Head of caudate nucleus (tissue), 42 donors: ENCODE measurements at places on chromosomes 4 and X.

- DNase-seq, result no peak
Measured at GRCh38 chr4:119597377-119597776, 31.2 kb downstream of the PDE5A start.

DNA sequence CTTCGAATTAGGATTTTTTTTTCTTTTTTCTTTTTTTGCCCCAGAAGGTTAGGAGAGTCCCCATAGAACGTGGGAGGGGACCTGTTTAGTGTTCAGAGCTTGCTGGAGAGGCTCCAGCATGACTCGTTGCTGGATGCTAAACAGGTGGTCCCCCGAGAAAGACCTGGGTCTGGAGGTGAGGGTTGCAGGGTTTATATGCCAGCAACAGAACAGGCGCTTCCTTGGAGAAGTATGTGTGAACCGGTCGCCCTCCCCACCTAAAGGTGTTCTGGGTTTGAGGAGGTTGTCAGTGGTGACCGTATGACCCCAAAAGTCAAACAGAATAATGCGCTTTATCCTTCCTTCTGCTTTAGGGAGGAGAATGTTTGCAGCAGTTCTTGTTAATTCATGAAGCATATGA, 52.1 kb upstream of the SHOX start:
- DNase-seq, result no peak

DNA sequence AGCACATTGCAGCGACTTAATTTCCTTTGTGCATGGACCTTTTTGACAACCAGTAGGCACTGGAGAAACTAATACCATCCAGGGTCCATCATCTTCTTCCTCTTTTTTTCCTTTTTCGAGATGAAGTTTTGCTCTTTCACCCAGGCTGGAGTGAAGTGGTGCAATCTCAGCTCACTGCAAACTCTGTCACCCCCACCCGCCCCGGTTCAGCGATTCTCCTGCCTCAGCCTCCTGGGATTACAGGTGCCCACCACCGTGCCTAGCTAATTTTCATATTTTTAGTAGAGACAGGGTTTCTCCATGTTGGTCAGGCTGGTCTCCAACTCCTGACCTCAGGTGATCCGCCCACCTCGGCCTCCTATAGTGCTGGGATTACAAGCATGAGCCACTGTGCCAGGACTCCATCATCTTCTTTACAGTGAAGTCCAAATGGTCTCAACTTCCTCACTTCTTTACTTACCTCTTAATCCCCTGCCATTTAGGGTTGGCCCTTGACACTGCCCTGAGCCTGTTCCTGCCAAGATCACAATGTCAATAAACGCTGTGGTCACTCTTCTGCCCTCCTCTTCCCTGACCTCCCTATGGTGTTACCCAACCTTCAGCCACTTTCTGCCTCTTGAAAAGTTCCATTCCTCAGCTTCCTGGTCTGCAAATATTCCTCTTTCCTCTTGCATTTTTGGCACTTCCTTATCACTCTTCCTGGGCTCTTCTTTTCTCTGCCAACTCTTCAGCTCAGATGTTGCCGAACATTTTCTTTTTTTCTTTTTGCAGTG, 119.8 kb upstream of the SLC34A2 start:
- DNase-seq, result no peak

GRCh38 chrX:23483396-23483795, 148.7 kb downstream of the PTCHD1 start:
- no peak for DNase-seq

DNA sequence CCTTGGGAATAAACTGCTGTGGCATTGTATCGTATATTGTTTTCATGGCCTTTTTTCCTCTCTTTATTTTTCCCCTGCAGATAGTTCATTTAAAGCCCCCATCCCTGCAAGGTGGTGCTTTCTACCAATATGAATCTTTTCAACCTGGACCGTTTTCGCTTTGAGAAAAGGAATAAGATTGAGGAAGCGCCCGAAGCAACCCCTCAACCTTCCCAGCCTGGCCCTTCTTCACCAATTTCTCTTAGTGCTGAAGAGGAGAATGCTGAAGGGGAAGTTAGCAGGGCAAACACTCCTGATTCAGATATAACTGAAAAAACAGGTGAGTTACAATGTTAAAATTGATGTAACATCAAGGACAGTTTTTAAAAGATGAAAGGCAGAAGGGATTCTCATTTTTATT, 601 bp downstream of the SMARCAD1 start:
- no peak for DNase-seq

GRCh38 chrX:106932492-106932923, 12.3 kb downstream of the CLDN2 start:
- DNase-seq, result no peak

DNA sequence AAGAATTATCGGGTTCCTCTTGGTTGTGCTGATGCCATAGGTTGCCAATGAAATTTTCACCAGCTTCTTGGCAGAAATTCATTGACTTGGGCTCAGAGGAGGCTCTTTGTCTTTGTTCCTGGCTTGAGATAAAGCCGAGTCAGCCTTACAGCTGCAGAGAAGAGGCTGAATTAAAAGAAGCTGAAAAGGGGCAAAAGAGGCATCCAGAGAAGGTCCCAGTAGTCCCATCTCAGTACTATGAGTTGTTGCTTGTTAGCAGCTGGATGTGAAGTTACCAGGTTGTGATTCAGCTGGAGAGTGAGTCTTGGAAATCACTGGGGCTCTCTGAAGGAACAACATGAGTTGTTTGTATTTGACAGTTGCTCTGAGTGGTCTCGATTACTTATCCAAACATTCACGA, 59.7 kb downstream of the SMAD1 start:
- DNase-seq, result no peak

DNA sequence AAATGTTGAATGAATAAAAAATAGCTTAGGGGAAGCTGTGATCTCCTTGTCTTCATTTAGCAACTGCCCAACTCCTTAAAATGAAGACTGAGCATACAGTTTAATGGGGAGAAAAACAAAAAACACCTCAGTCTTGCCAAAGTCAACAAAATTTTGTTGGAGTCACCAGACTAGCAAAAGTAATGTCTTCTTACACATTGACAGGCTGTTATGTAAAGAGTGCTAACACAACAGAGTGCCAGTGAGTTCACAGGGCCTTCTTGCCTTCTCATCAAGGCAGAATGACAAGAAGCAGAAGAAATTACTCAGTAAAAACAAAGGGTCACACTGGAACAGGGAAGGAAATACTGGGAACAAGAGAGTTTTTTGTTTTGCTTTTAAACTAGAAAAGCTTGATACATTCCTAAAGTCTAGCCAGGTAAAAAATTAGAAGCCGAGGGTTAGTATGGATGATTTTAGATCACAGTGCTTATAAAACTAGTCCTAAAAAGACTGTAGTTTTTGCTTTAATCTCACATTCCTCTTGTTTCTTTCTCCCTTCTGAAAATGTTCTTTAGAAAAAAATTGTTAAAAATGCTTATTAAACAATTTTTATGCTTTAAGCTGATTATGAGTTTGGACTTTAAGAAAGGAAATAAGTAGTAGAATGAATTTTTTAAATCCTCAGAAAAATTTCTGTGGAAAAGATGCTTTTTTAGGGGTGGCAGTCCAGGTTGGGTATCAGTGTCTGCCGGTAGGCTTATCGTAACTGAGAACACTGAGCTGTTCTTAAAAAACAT, 38.7 kb upstream of the FRAS1 start:
- no peak for DNase-seq

DNA sequence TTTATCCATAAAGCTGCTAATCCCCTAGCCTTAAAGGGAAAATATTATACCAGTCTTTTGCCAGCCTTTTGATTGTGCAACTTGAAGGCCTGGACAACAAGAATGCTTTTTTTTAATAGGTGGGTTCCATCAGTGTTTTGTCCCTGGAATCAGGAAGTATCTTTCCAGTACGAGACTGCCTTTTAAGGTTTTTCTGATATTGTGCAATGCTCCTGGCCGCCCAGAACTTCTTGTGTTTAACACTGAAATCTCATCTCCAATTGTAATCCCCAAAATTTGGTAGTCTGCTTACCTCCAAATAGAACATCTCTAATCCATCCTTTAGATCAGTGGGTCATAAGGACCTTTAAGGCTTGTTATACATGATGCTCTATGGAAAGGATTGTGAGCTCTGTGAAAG, 256.7 kb downstream of the NAF1 start:
- no peak for DNase-seq

- DNase-seq, result no peak
Measured at GRCh38 chr4:169033660-169034059, 23.6 kb upstream of the CBR4 start.

DNA sequence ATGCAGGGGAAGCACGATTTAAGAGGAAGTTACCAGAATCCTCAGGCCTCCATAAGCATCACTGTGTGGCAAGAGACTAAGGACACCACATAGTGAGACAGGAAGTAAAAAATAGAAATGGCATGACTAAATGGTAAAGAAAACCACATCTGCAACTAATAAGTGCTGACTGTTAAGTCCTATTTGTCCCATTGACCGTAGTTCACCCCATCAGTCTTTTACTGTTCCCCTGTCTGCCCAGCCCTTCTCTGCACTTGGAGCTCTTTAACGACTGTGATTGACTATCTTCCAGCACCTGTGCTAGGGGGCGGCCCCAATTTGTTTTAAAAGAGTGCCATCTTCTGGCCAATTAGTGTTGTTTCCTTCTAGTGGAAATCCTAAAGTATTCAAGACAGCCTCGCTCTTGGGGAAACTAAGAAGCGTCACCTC, 94.2 kb downstream of the MAOA start:
- DNase-seq, result peak; percentile 48

- DNase-seq, result no peak
Measured at GRCh38 chr4:85086721-85087120, 120.2 kb upstream of the WDFY3 start.

DNA sequence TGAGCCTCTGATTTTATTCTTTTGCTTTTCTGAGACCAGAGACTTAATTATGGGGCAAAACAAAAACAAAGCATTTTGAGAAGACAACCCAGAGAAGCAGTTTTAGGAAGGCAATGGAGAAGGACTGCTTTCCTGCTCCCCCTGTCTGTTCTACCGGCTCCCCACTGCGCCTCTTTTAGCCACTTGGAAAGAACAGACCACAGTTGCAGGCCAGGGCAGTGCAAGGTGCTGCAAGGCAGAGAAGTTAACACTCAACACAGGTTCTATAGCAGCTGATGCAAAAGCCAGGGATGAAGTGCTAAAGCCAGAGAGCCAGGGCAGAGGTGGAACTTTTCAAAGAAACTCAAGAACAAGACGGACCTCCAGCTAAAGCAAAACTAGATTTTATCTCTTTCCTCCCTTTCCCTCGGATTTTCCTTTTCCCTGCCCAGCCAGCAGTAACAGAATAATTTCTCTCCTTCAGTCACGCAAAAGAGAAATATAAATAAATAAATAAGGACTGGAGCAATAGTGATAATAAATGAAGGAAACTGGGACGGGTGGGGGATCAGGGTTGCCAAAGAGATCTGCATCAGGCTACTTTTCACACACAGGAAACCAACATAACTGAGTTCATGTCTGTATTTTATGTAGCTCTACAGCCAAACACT, 10.4 kb downstream of the SH3RF1 start:
- DNase-seq, result no peak

DNA sequence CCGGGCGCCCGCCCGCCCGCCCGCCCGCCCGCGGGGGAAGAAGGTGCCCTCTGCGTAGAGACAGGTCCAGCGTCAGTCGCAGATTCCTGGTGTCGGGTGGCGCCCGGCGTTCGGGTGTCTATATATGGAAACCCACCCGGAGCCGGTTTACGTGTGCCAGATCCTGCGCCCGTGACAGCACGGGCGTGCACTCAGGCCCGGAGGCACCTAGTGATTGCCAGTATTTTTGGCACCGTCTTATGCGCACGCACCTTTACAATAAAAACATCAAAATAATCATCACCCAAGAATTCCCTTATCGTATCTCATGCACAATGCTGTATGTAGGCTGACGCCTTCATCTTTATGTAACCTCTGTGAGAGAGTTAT, 519 bp downstream of the SLC25A4 start:
- DNase-seq, result peak; percentile 55

GRCh38 chr4:53929955-53930798, 134.2 kb downstream of the CHIC2 start:
- peak; percentile 68 for DNase-seq

GRCh38 chr4:47462799-47463234, 685 bp downstream of the COMMD8 start:
- no peak for DNase-seq

DNA sequence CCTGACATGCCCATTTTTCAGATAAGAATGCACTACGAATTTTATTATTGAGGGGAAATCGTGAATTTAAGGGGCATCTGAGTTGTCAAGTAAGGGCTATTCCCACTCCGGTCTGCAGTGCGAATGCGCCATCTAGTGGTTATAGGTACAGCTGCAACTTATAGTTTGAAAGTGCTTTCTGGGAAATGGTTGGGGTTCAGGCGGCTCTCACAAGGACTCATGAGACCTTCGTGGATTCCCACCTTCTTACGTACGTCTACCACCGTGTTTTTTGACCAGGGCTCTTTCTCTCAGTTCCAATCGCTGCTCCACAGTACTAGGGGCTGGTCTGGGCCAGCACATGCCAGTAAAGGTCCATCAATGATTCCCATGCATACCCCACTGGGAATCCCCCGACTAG, 12.3 kb downstream of the MSL3 start:
- DNase-seq, result peak; percentile 62

GRCh38 chr4:177555007-177555574, 112.9 kb upstream of the AGA start:
- no peak for DNase-seq

DNA sequence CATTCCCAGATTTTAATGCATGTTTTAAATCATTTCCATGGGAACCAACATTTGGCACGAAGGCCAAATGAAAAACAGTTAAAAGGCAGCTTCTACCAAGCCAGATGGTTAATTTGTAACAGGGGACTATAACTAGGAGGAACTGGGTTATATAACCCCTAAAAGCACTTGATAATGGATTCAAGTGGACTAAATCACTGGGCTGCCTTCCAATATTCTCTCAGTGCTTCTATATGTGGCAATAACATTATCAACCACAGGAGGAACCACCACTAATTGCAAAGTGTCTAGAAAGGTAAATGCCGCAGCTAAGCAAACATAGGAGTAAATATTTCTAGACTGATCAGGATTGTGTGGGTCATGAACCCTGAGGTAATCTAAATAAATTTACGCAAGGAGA, 391.5 kb downstream of the UBE2NL start:
- no peak for DNase-seq

DNA sequence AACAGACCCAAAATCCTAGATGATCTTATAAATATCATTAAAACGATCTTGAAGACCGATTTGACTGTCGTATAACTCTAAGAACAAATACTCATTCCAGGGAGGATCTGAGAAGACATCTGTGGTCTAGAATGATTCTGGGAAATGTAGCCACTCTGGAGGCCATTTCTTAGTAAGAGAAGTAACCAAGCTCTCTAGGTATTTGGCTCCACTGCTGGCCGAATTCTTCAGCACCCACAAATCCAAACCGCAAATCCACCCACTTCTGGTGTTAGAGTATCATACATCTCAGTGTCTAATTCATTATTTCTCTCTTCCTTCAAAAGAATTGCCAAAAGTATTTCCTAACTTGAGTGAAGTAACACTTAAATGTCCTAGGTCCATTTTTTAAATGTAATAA, 23.9 kb downstream of the KLHL5 start:
- DNase-seq, result no peak

DNA sequence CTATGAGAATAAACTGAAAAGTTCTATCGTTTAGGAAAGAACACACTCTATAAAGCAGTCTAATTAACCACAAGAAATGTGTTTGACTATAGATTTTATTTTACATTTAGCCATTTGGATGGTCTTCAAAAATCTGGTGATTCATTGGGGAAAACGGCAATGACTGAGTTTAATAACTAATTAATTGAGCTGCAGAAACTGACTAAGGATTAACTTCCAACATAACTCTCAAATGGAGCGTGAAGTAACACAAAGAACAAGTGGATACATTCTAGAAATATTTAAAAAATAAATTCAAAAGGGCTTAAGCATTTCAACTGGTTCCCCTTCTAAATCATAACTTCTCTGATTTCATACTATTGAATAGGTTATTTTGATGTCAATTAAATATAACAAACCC, 1582.4 kb downstream of the PCDH18 start:
- DNase-seq, result no peak
